ENCODE measurements at places on chromosomes 2 and 18.

- DNase-seq: no peak
Observed at GRCh38 chr2:11175293-11175795, 20.1 kb downstream of the SLC66A3 start.

DNA sequence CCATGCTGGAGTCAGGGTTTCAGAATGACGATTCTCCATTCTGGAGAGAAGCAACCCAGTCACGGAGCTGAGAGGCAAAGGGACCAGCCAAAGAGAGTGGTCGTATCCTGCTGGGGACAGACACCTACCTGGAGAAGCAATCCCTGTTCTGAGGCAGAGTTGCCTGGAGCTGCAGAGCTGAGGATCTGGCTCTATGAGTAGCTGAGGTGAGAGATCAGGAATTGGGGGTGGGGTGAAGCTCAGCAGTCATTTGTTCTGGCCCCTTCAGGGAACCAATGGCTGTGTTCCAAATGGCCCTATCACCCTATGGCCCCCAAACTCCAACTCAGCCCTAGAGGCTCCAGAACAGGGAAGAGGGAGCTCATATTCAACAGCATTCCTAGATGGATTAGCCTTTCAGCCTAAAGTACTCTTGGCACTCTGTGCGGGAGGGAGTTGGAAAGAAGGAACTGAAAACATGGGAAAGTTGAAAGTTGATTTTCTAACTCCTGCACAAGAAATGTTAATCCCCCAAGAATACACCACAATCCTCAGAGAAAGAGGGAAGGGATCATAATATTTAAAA, 3.3 kb upstream of the ATRAID start:
- DNase-seq: no peak

GRCh38 chr2:241859436-241860183, 916 bp upstream of the PDCD1 start:
- DNase-seq: peak; percentile 70

DNA sequence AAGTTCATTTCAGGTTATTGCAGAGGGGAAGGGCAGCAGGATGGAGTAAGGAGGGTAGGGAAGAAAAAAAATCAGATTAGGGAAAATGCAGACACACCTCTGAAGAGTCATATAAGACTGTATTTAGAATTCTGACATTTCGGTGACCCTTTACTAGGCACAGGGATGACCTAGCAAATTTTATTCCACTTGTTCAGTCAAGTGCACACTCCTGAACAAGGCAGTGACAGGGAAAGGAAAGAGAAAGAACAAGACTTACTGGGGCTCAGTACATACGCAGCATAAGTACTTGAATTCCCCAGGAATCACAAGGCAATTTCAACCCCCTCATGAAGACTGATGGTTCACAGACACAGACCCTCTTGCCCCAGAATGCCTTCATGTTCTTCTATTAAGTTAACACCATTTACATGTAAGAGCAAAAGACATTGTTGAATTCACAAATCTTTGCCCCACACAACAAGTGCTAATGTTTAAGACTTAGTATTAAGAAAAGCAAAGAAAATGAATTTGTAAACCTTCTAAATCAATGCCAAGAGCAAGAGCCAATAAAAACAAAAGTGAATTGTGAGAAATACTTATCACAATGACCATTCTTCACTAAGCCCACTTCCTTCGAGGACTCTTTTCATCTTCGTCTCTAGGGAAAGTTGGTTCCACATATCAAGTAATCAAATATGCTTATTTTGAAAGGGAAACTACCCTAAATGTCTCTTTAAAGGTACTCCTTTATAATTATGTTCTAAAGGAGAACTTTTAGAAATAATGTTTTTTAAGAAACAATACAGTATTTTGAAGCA, 47.0 kb downstream of the COBLL1 start:
- no peak for DNase-seq

DNA sequence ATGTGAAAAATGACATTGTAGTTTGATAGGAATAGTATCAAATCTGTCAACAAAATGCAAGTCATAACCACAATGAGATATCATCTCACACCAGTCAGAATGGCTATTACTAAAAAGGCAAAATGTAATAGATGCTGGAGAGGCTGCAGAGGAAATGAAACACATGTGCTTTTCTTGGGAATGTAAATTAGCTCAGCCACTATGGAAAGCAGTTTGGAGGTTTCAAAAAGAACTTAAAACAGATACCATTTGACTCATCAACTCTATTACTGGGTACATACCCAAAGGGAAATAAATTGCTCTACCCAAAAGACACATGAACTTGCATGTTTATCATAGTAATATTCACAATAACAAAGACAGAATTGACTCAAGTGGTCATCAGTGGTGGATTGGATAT, 572.6 kb downstream of the TRIB2 start:
- no peak for DNase-seq

- DNase-seq: no peak
Observed at GRCh38 chr2:7450188-7450832, 533.1 kb downstream of the RNF144A start.

Data from activated CD4-positive, alpha-beta T cell treated with anti-CD3 and anti-CD28 coated beads for 1 hour (primary cell).